ENCODE measurements at places on chromosomes 2 and 18. TPM values are rescaled to one million over a fixed set of nuclear protein-coding genes. Genes with fewer than 3 reads are reported as not detected.

Gene ADAM23
- total RNA-seq: 0.44 TPM

GRCh38 chr2:163558251-163559021, 177.4 kb downstream of the FIGN start:
- DNase-seq: no peak
- H3K27me3 ChIP-seq: no peaks in the 10 kb centered on the region
- H3K4me1 ChIP-seq: no peaks in the 10 kb centered on the region
- no peak overlapping the region for H3K27ac ChIP-seq
- no peaks in the 10 kb centered on the region for H3K36me3 ChIP-seq

GRCh38 chr2:100773538-100773937, 46.4 kb upstream of the NPAS2 start:
- no peak for DNase-seq
- H3K4me3 ChIP-seq: no peak overlapping the region
- H3K4me1 ChIP-seq: no peaks in the 10 kb centered on the region
- no peaks in the 10 kb centered on the region for H3K27me3 ChIP-seq
- H3K27ac ChIP-seq: no peak overlapping the region

Gene IKZF2
- total RNA-seq: 68.6 TPM

DNA sequence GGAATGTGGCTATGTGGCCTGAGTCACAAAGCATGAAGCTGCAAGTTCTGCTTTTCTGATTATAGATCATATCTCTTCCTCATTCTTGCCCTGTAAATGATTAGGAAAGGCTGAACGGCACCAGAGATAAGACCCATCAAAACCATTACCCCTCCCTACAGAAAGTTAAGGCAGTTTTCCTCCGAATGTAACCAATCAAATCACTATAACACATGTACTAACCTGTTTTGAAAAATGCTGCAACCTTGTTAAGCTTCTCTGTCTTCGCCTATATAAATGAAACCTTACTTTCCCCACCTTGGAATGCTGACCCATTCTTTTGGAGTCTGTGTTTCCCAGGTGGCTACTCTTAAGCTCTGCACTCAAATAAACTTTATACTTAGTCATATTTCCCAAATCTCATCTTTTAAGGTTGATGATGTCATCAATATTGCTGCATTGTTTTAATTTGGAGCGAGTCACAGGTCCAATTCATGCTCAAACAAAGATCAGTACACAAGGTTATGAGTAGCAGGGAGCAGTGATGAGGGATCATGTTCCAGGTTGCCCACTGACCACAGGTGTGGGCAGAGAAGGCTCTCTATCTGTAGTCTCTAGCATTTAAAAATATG, 662.3 kb downstream of the IRS1 start:
- H3K36me3 ChIP-seq: no peaks in the 10 kb centered on the region
- DNase-seq: no peak
- no peak overlapping the region for H3K27ac ChIP-seq
- no peak overlapping the region for H3K4me3 ChIP-seq
- H3K27me3 ChIP-seq: no peaks in the 10 kb centered on the region
- no peaks in the 10 kb centered on the region for H3K4me1 ChIP-seq

- H3K4me3 ChIP-seq: no peak overlapping the region
- no peaks in the 10 kb centered on the region for H3K36me3 ChIP-seq
- H3K27me3 ChIP-seq: no peaks in the 10 kb centered on the region
- no peak for DNase-seq
- no peak overlapping the region for H3K27ac ChIP-seq
Measured at GRCh38 chr18:37321582-37322491, 243.8 kb downstream of the CELF4 start.

- H3K4me3 ChIP-seq: no peak overlapping the region
- H3K27me3 ChIP-seq: no peaks in the 10 kb centered on the region
- no peaks in the 10 kb centered on the region for H3K36me3 ChIP-seq
- H3K4me1 ChIP-seq: no peaks in the 10 kb centered on the region
- no peak for DNase-seq
Measured at GRCh38 chr2:235689427-235689853, 195.6 kb downstream of the AGAP1 start.

Gene VIL1
- not detected for total RNA-seq

DNA sequence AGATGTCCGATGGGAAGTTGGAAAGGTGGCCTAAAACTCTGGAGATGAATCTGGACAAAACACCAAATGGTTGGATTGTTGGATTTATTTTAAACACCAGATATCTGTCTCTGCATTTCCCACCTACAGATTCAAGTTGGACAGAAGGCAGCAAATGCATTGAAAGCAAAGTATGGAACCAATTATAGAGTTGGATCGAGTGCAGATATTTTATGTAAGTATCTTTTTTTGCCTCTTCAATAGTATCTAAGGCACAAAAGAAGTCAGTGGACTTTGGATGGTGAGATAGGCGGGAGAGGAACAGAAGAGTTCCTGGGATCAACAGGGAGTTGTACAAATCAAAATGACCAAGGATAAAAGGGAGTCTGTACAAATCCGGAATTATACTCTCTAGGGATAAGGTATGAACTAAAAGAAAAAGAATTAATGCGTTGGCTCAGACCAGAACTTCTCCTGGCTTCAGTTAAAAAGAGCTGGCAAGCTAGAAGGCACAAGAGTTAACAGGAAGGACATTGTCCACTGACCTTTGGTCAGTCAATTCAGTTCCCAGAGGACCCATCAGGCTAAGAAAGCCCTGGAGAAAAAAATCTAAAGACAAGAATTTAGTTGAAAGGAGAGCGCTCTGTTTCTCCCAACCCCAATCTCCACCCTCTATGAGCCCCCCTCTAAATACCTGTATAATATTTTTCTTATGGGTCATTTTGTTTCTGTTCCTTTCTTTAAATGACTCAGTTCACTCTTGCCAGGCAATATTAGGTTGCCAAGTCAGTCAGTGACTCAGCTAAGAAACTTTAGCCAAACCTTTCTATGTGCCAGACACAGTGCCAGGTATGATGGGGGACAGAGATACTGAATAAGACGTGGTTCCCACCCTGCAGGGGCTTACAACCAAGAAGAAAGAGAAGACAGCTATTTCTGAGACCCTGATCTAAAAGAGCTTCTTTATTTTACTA, 29.1 kb downstream of the CPO start:
- H3K27ac ChIP-seq: no peak overlapping the region
- H3K4me1 ChIP-seq: no peaks in the 10 kb centered on the region
- no peaks in the 10 kb centered on the region for H3K36me3 ChIP-seq
- no peak overlapping the region for H3K4me3 ChIP-seq
- H3K27me3 ChIP-seq: peaks cover 4% of the 10 kb centered on the region

Gene RAB1A
- 119 TPM for total RNA-seq

Gene FAM110C
- 2.6 TPM for total RNA-seq

GRCh38 chr2:127688405-127688804, 12.9 kb upstream of the SFT2D3 start:
- H3K4me3 ChIP-seq: no peak overlapping the region
- DNase-seq: no peak
- no peaks in the 10 kb centered on the region for H3K27me3 ChIP-seq
- H3K36me3 ChIP-seq: no peaks in the 10 kb centered on the region

DNA sequence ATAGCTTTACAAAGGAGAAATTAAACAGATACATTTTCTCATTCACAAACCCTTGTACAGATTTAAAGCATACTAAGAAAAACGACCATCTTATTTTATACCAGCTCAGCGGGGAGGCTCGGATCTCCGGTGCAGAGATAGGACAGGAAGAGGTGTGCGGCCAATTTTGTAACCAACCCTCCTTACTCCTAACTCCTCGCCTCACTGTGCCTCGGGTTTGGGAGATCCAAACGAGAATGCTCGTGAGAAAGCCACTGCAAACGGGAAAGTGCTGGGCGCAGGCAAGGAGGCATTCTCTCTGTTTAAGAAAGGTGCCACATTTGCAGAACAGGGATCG, 1.2 kb downstream of the KDSR start:
- peaks cover 13% of the 10 kb centered on the region for H3K4me1 ChIP-seq
- peaks cover 52% of the 10 kb centered on the region for H3K36me3 ChIP-seq
- H3K27ac ChIP-seq: peak overlapping the region; percentile 99

Gene PTPN2
- 44.7 TPM for total RNA-seq

DNA sequence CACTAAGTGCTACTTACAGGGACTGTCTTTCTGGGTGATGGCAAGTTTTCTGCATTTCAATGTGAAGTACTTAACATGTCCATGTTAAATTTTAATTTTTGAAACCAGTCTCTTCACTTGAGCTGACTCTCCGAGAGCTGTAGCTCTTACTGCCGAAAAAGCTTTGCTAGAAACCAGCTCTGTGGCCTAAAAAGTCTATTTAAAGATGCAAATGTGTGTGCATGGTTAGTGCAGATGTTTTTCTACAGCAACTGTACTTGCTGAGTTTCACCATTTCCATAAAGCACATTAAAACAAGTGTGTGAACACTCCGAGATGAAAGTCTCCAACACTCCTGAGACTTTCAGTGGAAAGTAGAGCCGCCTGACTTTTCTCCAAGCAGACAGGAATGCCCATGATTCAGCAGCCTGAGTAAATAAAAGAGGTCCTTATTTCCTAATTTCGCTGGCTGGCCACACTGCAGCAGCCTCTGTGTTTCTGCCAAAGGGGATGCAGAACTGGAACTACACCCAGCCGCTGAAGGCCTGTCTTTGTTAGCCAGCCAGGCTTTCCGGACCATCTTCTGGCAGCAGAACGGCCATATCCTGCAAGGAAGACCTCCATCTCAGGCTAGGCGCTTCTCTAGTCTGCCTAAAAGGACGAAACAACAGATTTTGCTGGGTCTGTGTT, 121.2 kb downstream of the ZNF521 start:
- H3K4me3 ChIP-seq: no peak overlapping the region
- H3K4me1 ChIP-seq: no peaks in the 10 kb centered on the region
- no peak overlapping the region for H3K27ac ChIP-seq
- no peaks in the 10 kb centered on the region for H3K36me3 ChIP-seq
- H3K27me3 ChIP-seq: peaks cover 9% of the 10 kb centered on the region

DNA sequence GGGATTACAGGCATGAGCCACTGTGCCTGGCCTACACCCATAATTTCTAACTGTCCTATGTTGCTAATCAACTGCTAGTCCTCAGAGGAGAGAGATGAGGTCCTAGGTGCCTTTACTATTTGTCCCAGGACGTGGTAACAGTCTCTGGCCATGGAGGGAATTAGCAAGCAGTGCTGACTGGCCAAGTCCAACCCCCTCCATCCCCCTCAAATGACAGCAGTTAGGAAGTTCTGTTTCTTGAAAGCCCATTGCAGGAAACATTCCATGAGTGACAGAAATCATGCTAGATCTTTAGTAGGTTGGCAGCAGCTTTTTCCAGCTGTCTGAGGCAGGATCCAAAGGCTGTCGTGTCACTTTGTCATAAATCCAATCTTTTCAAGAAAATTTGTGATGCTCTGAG, 55.7 kb upstream of the REL start:
- H3K4me1 ChIP-seq: no peaks in the 10 kb centered on the region
- H3K4me3 ChIP-seq: no peak overlapping the region
- no peaks in the 10 kb centered on the region for H3K36me3 ChIP-seq
- no peak for DNase-seq
- H3K27me3 ChIP-seq: no peaks in the 10 kb centered on the region

All from A673 (cell line).